ENCODE measurements at places on chromosomes 16 and 17.

DNA sequence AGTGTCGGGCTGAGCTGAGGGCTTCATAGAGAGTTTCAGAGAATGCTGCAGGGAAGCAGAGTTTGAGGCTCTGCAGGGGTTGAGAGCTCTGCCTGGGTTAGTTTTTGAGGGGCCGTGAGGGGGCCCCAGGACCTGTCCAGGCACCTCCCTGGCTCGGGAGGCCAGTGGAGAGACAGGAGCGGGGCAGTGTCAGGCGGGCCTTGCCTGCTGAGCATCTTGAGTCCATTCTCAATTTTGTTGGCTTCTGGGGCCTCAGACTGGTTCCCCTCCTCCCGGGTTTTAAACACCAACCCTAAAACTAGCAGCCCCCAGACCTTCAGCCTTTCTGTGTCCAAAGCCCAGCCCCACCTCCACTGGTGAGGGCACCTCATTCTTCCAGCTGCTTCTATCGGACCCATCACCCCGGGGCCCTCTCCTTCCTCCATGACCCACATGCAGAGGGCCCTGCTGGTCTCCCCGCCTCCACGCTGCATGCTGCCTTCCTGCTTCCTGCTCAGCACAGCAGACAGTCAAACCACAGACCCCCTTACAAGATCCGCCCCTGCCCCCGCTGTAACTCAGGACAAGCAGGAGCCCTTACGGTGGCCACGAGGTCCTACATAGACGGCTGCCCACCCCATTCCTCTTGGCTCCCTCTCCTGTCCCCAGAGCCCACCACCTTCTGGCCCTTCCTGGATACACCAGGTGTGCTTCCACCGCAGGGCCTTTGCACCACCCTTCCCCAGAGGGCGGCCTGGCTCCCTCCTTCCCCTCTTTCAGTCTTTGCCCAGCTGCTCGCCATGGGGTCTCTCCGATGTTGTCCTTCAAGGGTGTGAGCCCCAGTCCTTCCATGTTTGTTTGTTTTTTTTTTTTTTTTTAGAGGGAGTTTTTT, 3.8 kb downstream of the RNF213 start:
- DNase-seq: peak; percentile 50

GRCh38 chr16:89297910-89298545, 80.5 kb downstream of the ZNF778 start:
- no peak for DNase-seq

DNA sequence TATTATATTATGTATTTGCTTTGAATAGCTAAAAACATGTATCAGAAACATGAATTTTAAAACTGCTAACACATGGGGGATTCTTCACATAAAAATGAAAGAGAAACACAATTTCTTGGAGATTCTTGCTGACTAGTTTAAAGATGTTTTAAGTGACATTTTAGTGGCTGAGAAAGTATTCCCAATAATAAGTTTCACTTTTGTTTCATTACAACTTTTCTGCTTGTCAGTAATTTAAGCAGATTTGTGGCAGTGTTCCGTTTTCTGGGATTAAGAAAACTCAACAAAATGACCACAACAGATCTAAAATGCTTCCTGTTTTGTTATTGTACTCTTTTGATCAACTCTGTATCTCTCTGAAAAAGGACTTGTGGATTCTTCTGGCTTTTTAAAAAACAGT, 75.9 kb downstream of the NLK start:
- no peak for DNase-seq

GRCh38 chr17:1871756-1872155, 42.0 kb downstream of the RPA1 start:
- no peak for DNase-seq

DNA sequence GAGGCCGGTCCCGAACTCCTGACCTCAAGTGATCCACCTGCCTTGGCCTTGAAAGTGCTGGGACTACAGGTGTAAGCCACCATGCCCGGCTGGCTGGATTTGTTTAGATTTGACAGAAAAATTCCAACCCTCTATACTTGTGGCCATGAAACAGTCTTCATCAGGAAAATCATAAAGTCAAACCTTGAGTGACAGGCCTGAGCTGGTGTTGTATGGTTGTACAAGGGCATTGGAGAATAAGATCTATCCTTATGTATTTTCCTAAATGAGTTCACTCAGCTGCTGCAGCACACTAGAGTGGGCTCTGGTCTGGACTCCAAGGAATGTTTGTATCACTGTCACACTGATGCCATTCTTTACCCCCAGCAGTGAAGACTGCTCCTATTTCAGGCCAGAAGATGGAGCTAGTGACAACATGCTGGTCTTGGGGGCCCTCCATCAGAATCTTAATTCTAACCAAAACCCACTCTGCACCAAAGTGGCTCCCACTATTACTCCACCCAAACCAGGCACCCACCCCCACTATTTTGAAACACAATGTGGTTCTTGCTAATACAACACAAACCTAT, 27.4 kb downstream of the SNX11 start:
- no peak for DNase-seq

- DNase-seq: no peak
Observed at GRCh38 chr16:57799600-57800199, 2.6 kb downstream of the KIFC3 start.

DNA sequence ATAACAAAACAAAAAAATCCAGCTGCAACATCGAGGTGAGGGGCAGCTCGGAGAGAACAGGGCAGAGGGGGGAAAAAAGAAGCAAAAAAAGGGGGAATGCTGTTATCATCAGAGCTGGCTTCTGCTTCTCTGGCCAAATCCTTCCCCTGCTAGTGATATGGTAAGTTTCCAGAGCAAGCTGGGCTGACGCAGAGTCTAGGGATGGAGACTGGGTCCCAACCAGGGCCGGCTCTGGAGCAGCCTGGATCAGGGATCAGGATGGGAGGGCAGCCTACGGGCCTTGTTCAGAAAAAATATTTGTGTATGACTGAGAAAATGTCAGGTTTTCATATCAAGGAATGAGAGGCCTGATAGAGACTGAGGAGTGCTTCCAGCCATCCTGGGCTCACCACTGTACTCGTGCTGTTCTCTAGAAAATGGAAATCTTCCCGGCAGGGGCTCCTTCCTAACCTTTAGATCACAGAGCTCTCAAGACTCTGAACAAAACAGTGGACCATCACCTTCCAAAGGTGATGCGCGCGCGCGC, 726 bp upstream of the C1QTNF1 start:
- DNase-seq: no peak

DNA sequence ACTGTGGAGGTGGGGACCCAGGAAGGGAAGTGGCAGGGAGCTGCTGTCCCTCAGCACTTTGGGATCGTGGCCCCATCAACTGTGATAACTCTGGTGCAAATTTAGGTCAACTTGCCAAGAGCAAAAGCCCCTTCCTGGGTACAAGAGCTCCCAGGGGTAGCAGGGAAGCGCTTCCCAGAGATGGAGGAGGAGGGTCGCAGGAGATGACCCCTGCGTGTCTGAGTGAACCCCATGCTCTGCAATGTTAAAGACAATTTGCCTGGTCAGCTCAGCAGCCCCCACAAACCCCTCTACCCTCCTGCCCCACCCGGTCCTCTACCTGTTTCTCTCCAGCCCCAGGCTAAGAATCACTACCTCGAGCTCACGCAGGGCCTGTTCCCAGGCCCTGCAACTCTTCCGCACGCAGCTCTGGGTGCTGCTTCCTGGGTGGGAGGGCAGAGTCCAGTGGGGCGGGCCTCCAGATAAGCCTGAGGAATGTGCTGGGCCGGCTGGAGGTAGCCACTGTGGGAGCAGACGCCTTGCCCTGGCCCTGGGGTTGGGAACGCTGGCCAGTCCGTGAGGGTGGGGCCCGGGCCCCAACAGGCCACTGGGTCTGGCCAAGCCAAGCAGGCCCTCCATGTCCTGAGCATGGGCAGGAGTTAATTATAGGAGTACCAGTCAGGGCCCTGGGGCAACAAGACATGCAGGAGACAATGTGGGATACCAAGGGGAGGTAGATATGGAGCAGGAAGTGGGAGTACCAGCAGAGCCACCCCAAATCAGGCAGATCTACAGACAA, 6.1 kb downstream of the DOK4 start:
- DNase-seq: no peak

- DNase-seq: no peak
Observed at GRCh38 chr16:77540646-77541045, 105.8 kb upstream of the ADAMTS18 start.

- peak; percentile 18 for DNase-seq
Observed at GRCh38 chr16:50151756-50152155, 1.4 kb upstream of the TENT4B start.

- peak; percentile 18 for DNase-seq
Observed at GRCh38 chr17:81322271-81323082, 27.4 kb upstream of the SLC38A10 start.

- DNase-seq: peak; percentile 32
Observed at GRCh38 chr16:89319886-89320781, 102.6 kb downstream of the ZNF778 start.

- no peak for DNase-seq
Observed at GRCh38 chr16:25256695-25257469, 763 bp downstream of the ZKSCAN2 start.

All from activated T-cell treated with anti-CD3 and anti-CD28 coated beads, Interleukin-2, amount 50 U/mL, for 4 hours (primary cell).